ENCODE measurements at places on chromosomes 2 and 18.

DNA sequence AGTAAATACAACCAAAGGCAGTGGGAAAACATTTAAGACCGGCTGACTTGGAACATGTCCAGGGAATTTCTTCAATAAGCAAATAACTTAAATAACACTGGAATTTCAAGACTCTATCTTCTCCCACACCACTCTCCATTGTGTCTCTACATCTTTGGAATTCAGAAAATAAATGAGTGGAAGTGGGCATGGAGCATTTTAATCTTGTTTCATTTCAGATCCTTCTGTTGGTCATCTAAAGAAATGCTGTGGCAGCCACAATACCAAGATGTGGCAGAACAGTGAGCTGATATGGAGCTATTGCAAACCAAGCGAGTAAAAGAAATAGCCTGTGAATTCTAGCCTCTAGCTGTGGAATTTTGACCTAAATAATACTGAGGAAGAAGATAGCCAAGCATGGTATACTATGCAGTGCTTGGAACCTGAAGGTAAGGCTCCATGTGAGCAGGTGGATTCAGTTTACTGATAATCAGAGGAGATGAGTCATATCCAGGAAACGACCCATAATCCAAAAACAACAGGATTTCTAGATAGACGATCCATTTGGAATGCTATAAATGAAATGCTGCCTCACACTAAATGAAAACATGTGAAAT, 157.1 kb upstream of the SCN7A start:
- no peak for DNase-seq

DNA sequence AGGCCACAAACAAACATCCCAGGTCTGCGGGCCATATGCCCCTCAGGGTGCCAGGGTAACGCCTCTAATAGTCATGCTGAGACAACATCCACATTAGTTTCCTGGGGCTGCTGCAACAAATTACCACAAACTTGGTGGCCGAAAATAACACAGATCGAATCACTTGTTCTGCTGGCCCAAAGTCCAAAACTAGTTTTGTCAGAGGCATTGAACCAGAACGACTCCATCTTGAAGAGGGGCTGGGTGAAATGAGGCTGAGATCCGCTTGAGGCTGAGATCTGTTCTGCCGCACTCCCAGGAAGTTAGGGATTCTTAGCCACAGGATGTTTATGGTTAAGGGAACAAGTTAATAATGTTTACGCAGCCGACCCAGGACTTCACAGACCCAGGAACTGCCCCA, 66.7 kb downstream of the COPS8 start:
- no peak for DNase-seq

GRCh38 chr2:161250864-161251436, 57.3 kb upstream of the PSMD14 start:
- DNase-seq: no peak

- DNase-seq: no peak
These were observed 558.0 kb downstream of the STK39 start for GRCh38 chr2:167689444-167689843.

- no peak for DNase-seq
These were observed 61.9 kb upstream of the ZCCHC2 start for GRCh38 chr18:62460851-62461300.

DNA sequence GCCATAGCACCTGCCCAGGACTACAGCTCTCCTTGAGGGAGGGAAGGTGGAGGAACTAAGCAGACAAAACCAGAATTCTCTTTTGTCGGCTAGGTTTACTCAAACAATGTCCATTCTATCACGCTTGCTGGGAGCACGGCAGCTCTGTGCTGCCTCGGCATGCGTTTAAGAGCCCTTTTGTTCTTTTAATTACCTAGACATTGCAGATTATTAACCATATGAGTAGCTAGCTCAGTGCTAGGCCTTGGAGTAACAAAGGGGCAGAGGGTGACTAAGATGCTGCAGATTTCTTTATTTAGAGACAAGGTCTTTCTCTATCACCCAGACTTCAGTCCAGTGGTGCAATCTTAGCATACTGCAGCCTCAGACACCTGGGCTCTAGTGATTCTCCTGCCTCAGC, 11.1 kb downstream of the MSGN1 start:
- DNase-seq: no peak
